Thoracic aorta (tissue), 2 donors: ENCODE measurements at places on chromosomes 6 and 20. TPM values are rescaled to one million over a fixed set of nuclear protein-coding genes. Genes with fewer than 3 reads are reported as not detected.
A peak's percentile ranks its signal among the peaks of the same experiment; 100 is the strongest.

The CRYBG1 gene
- total RNA-seq: 3.2 TPM

The C6orf132 gene
- 2.4 TPM for total RNA-seq

The OR2H2 gene
- total RNA-seq: not detected

The GSTA4 gene
- 18.1 TPM for total RNA-seq

The BMP2 gene
- total RNA-seq: 10.4 TPM

The MYCT1 gene
- 7.2 TPM for total RNA-seq

The ZNF391 gene
- 1.6 TPM for total RNA-seq

The TMEM217 gene
- 6.2 TPM for total RNA-seq

The MRPL14 gene
- 32.4 TPM for total RNA-seq

DNA sequence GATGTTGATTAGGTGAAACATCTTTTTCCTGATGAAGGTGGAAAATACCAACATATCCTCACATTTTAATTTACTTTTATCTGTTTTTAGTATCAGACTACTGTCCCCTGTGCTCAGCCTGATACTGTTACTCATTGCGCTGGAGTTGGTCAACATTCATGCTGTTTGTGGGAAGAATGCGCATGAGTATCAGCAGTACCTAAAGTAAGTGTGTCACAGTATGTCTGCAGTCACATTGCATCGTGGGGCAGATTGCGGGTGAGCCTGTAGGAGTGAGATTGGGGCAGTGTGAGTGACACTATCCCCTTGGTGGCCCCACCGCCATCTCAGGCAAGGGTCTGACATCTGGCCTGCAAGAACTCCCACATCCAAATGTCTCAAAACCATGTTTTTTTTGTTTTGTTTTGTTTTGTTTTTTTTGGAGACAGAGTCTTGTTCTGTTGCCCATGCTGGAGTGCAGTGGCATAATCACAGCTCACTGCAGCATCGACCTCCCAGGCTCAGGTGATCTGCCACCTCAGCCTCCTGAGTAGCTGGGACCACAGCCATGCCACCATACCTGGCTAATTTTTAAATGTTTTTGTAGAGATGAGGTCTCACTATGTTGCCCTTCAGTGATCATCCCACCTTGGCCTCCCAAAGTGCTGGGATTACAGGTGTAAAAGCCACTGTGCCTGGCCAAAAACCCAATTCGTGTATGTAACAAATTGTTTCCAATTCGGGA is 27.8 kb downstream of the ERMARD start:
- no peak for DNase-seq

DNA sequence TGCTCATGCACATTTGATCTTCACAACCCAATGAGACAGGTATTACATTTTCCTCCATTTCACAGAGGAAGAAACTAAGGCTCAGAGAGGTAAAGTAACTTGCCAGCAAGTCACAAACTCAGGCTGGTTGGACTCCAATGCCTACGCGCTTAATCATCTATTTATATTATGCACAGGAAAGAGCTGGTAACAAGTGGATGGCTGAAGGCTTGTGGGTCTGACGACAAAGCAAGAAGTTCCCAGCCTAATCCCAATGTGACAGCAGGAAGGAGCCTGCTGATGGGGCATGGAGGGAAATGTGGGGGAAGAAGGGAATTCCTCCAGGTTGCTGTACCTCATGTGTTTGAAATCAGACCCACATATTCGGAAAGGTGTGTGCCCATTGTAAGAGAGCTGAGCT is 3.9 kb downstream of the CDH22 start:
- DNase-seq: no peak

DNA sequence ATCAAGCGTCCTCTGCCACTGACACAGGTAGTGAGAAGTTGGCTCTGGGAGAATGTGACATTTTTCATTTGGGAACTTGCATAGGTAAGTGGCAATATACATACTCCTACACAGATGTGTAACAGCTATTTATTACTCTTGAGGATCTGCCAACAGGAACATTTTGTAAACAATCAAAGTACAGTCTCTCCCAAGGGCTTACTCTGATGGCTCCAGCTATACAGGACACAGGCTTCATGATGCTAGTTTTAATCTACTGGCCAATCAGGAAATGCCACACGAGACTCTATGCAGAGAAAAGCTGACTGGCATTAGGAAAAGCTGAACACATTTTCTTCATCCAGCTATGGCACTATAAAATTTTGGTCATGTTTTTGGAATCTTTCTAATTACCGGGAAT is 57.8 kb downstream of the POPDC3 start:
- no peak for DNase-seq

DNA sequence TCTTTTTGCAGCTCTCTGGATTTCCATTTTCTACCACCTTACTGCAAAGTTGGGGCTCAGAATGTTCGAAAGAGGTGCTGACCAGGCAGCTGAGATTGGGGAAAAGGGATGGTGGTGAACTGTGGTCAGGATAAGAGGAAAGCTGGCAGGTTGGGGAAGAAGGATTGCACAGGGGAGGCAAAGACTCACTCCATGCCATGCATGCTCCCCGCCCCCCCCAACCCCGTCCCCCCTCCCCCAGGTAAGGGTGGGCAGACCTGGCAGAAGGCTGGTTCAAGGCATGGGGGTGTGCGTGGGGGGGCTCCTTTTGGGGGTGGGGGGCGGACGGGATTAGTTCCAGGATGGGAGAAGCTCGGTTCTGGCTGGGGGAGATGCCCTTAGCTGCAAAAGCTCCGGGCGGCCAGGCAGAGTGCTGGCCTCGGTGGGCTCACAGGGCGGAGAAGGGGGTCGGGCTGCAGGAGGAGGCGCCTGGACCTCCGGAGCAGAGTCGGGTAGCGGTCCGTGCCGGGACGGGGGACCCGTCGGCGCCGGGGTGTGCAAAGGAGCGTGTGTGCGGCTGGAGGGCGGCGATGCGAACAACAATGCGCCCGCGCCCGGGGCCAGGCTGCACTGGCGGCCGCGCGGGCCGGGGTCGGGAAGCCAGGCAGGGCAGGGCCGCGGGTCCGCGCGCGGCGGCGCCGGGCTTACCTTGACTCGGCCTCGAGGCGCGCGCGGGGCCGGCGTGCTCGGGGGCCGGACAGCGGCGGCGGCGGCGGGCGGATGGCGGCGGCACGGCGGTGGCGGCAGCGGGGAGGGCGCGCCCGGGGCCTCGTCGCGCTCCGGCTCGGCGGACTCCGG is 880 bp downstream of the ADNP start:
- no peak for DNase-seq

DNA sequence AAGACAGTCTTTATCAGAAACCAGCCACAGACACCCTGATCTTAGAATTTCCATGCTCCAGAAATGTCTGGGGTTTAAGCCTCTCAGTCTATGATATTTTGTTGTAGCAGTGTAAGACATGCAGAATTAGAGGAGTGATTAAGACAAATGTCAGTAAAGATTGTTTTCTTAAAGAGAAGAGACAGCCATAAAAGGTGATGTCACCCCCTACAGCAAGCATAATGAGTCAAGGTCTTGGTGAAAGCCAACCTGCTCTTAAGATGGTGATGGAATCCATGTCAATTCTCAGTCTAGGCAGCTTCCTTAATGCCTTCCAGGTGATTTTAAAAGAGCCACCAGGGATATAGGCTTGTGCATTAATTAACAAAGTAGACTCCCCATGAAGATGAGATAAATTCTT is 849.9 kb upstream of the EPHA7 start:
- no peak for DNase-seq

- no peak for DNase-seq
Observed at GRCh38 chr20:64143018-64143801, 21.0 kb upstream of the MYT1 start.

- DNase-seq: no peak
Observed at GRCh38 chr6:131062241-131063027, 611 bp downstream of the EPB41L2 start.

DNA sequence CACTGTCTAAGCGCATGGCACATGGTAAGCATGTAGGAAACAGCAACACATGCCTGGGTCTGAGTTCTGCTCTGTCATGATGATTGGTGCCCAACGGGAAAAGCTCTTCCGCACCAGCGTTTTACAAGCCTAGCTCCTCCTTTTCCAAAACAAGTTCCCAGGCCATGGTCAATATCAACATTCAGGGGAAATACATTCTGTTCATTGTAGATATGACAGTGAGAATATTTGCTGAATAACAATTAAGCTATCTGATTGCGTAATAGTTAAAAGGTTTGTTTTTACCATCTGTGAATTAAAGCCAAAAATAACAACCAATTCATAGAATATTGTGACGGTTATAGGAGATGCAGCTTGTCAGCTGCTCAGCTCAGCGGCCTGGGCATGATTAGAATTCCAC is 404.3 kb upstream of the SLC35B3 start:
- DNase-seq: no peak

DNA sequence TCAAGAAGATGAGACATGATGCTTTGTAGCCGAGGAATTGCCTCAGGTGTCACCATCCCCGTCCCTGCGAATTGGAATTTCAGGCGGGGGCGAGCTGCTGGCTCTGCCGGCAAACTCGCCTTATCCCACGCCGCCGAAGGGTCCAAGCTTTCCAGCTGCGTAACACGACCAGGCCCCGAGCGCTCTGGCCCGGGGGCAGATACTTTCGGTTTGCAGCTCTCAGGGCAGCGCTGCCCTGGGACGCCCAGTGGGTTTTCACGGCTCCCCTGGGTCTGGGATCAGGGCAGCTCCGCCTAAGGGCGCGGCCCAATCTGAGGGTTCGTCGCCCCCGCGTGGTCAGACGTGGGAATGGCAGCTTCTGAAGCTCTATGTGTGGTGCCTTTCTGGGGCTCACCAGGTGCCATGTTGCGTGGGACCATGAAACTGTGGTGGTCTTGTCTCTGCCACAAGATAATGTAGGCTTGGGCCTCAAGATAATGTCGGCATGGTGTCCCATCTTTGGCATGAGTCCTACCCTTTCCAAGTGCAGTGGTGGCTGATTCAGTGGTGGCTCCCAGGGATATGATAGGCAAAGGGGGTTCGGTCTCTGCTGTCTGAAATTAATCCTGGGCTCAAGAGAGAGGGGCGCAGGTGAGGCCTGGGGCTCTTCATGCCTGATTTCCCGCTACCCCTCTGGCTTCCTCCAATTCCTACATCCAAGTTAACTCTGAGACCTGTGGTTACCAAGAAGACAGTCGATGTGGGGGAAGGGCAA is 21.0 kb downstream of the PIGT start:
- DNase-seq: peak; percentile 61

DNA sequence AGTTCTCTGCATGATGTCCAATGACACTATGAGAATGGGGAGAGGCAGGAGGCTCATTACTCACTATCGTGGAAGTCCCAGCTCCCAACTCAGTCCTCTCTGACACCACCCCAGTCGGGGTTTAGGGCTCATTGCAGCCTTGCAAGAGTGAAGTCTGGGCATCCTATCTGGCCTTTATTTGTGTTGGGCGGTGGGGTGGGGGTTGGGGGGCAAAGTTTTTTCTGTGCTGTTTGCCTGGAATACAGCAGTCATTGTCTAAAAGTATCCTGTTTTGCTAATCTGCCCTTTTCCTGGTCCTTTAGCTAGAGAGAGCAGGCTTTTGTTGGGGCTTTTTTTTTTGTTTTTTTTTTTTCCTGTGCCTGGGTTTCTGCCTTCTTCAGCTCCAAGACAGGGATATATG is 174.2 kb downstream of the MYLK4 start:
- no peak for DNase-seq

DNA sequence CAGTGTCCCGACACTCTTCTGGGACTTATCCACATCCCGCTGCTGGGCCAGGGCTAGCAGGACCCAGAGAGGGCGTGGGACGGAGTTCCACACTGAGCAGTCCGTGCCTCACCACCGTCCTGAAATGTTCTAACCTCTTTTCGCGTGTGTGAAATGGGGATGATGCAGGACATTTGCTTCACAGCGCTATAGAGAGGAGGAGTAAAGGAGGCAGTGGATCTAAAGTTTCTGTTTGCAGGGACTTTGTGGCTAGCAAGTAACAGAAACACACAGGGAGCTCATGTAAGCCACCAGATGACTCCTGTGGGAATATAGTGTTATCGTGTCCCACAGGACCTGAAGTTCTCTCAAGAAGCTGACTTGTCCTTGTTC is 634 bp downstream of the ITPA start:
- DNase-seq: no peak

DNA sequence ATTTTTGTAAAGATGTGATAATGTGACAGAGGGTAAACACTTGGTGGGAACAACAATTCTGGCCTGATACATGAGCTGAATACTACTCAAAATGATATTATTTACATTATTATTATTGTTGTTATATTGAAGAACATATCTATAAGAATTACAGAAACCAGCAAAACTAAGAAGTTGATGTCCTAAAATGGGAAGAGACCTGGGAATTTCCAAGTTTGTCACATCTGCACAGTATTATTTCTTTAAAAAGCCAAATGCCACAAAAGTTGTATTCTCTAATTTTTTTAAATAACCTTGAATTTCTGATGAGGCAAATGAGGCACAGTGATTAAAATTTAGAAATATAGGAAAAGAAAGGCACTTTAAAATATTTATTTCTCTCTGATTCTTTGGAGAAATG is 5.0 kb upstream of the ZNF292 start:
- DNase-seq: no peak

DNA sequence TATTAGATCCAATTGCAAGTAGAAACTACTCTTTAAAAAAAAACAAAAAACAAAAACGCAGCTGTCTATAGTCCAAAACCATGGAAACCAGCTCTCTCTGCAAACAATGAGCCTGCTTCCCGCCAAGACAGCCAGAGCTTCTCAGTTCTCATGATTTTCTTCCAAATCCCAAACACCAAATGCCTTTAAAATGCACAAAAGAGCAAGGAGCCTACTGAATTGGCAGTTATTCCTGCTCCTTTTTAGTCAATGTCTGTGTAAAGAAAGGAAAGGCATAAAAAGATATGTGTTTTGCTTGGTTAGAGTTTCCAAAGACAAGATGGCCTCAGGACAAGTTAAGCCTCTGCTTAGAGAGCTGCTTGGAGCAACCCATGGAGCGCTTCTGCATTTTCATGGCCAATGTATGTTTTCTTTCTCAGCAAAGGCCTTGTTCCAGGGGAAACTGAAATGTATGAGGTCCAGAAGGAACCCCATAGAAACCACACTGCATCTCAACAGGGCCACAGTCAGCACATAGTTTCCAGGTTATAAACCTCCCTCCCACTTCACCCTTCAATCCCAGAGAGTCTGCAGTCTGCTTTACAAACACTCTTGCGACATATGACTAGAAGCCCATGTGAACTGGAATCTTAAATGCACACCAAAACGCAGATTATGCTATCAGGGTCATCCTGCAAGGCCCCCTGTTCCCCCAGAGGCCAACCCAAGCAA is 209.3 kb upstream of the TAB2 start:
- DNase-seq: no peak

GRCh38 chr6:134921721-134922261 is 28.1 kb downstream of the ALDH8A1 start:
- DNase-seq: no peak

- no peak for DNase-seq
Observed at GRCh38 chr6:40390144-40390800, 196.9 kb downstream of the LRFN2 start.

GRCh38 chr6:109105681-109106080 is 10.4 kb downstream of the CEP57L1 start:
- no peak for DNase-seq

- no peak for DNase-seq
Observed at GRCh38 chr6:128057946-128058345, 157.1 kb upstream of the THEMIS start.
